ENCODE measurements at places on chromosomes 11 and 22. TPM values are rescaled to one million over a fixed set of nuclear protein-coding genes. Genes with fewer than 3 reads are reported as not detected.
A peak's percentile ranks its signal among the peaks of the same experiment; 100 is the strongest.

DNA sequence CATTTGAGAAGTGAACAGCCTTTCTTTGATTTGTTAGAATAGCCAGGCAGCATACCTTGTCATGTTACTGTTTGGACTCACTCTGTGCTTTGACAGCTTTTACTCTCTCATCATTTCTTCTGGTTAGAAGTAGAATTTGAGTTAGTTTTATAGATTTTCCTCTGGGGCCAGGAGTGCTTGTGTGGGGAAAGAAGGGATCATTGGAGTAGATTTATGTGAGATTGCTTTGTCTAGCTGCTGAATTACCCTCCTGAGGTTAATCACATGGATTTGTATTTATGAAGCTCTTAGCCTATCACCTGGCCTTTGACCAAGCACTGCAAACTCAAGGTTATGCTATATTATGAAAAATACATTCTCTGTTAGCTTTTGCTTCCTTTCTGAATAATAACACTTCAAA is 54.3 kb downstream of the SWAP70 start:
- H3K4me3 ChIP-seq: no peak overlapping the region
- H3K27ac ChIP-seq: no peak overlapping the region
- H3K36me3 ChIP-seq: no peaks in the 10 kb centered on the region
- H3K4me1 ChIP-seq: peaks cover 12% of the 10 kb centered on the region
- no peak for DNase-seq

The SNX32 gene
- total RNA-seq: not detected

The MS4A7 gene
- not detected for total RNA-seq

The C11orf87 gene
- total RNA-seq: not detected

GRCh38 chr22:30195245-30196140 is 51.1 kb downstream of the LIF start:
- no peak overlapping the region for H3K4me3 ChIP-seq
- H3K4me1 ChIP-seq: peaks cover 19% of the 10 kb centered on the region
- DNase-seq: no peak
- no peaks in the 10 kb centered on the region for H3K27me3 ChIP-seq

- no peak overlapping the region for H3K27ac ChIP-seq
- no peak for DNase-seq
- H3K4me1 ChIP-seq: no peaks in the 10 kb centered on the region
- H3K4me3 ChIP-seq: no peak overlapping the region
- no peaks in the 10 kb centered on the region for H3K36me3 ChIP-seq
- H3K27me3 ChIP-seq: peaks cover 13% of the 10 kb centered on the region
These were observed 122.2 kb upstream of the RCN1 start for GRCh38 chr11:31968461-31969358.

GRCh38 chr11:93579187-93579751 is 36.1 kb upstream of the SMCO4 start:
- H3K4me1 ChIP-seq: no peaks in the 10 kb centered on the region
- H3K27me3 ChIP-seq: no peaks in the 10 kb centered on the region
- H3K4me3 ChIP-seq: no peak overlapping the region
- no peak for DNase-seq
- H3K27ac ChIP-seq: no peak overlapping the region

- no peak for DNase-seq
- no peak overlapping the region for H3K27ac ChIP-seq
- H3K27me3 ChIP-seq: no peaks in the 10 kb centered on the region
- H3K4me1 ChIP-seq: no peaks in the 10 kb centered on the region
- H3K4me3 ChIP-seq: no peak overlapping the region
These were observed 23.6 kb downstream of the KCNJ4 start for GRCh38 chr22:38431266-38432010.

- no peaks in the 10 kb centered on the region for H3K27me3 ChIP-seq
- H3K36me3 ChIP-seq: no peaks in the 10 kb centered on the region
- no peak overlapping the region for H3K27ac ChIP-seq
- H3K4me3 ChIP-seq: no peak overlapping the region
- peaks cover 3% of the 10 kb centered on the region for H3K4me1 ChIP-seq
These were observed 19.8 kb upstream of the INCENP start for GRCh38 chr11:62103986-62104385.

- peaks cover 70% of the 10 kb centered on the region for H3K36me3 ChIP-seq
- no peaks in the 10 kb centered on the region for H3K27me3 ChIP-seq
- peaks cover 34% of the 10 kb centered on the region for H3K4me1 ChIP-seq
These were observed 13.5 kb downstream of the PCSK7 start for GRCh38 chr11:117218133-117218915.

The OR5A1 gene
- total RNA-seq: not detected

The PGR gene
- total RNA-seq: 2.4 TPM

DNA sequence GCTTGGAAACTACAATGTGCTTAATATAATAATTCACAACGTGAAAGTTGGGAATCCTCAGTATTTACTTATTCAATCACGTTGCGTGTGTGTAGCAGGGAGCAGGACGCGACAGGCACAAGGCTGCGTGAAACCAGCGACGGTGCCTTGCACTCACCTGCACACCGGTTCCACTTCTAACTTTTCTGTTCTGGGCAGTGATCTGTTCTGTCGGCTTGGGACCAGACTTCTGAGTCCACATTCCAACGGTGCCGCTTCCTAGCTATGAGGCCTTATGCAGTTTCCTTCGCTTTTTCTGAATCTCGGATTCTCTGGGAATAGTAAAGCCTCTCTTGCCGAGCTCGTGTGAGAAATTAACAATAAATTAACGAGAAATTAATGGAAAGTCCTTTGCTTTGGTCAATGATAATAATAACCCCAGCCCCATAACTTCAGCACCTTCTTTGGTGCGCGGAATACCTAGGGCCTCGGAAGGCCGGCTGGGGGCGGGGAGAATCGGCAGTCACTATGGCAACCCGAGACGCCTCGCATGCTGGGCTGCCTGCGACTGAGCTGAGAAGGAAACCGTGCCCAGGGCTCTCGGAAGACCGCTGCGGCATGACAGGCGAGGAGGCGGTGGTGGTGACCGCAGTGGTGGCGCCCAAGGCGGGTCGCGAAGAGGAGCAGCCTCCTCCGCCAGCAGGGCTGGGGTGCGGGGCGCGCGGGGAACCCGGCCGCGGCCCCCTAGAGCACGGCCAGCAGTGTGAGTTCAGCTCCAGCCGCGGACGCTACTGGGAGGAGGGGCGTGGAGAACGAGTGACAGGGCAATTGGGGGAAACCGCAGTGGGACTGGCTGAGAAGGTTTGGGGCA is at the start of gene C11orf97:
C11orf97 (plus strand) TSS at position 530 of the 850 bp plus-strand sequence; CDS start at position 598, 68 bp downstream.
- no peaks in the 10 kb centered on the region for H3K4me1 ChIP-seq
- peak; percentile 13 for DNase-seq

The EHF gene
- total RNA-seq: 0.76 TPM

- no peaks in the 10 kb centered on the region for H3K36me3 ChIP-seq
- peaks cover 62% of the 10 kb centered on the region for H3K4me1 ChIP-seq
- DNase-seq: no peak
- peak overlapping the region; percentile 31 for H3K4me3 ChIP-seq
- H3K27ac ChIP-seq: no peak overlapping the region
These were observed 2.0 kb downstream of the PDGFB start for GRCh38 chr22:39242595-39243438.

- 0 out of 3 replicates have a peak, but pooled peaks cover 4% of the 10 kb centered on the region for H3K27me3 ChIP-seq
- no peak overlapping the region for H3K27ac ChIP-seq
- no peaks in the 10 kb centered on the region for H3K4me1 ChIP-seq
These were observed 10.4 kb downstream of the CCKBR start for GRCh38 chr11:6269994-6270393.

The SCARF2 gene
- 0.29 TPM for total RNA-seq

DNA sequence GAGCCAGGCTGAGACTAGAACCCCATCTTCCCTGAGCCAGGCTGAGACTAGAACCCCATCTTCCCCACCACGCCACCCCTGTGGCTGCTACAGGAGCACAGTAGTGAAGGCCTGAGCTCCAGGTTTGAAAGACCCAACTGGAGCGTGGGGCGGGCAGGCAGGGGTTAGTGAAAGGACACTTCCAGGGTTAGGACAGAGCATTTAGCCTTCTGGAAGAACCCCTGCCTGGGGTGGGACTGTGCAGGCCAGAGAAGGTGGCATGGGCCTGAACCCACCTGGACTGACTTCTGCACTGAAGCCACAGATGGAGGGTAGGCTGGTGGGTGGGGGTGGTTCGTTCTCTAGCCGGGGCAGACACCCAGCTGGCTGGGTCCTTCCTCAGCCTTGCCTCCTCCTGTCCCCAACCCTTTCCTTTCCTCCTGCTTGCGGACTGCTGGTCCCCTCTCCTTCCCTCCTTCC is 24.1 kb downstream of the SUN2 start:
- no peak for DNase-seq
- H3K27me3 ChIP-seq: no peaks in the 10 kb centered on the region
- no peak overlapping the region for H3K4me3 ChIP-seq
- no peak overlapping the region for H3K27ac ChIP-seq
- H3K4me1 ChIP-seq: no peaks in the 10 kb centered on the region
- peaks cover 92% of the 10 kb centered on the region for H3K36me3 ChIP-seq

DNA sequence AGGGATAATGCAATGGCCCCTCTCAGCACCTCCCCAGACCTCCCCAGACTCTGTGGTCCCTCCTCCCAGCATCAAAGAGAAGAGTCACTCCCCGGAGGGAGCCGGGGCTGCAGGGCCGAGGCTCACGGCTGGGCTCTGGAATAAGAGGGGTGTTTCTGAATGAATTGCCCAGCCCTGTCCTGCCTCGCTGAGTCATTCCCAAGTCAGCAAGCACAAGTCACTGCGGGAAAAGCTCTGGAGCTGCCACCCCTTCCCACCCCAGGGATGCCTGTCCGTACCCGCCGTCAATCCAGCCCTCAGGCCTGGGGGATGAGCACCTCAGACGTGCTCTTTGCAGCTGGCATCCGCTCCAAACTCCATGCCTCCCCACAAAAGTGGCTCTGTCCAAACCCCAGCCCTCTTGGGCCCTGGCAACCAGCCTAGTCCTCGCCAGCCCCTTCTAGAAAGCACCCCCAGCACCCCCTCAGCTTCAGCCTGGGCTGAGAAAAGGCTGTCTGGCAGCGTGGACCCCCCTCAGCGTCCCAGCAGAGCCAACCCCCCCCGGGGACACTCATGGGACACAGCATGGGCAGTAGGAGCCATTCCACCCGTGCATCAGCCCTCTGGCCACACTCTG is 22.7 kb downstream of the CELSR1 start:
- H3K36me3 ChIP-seq: no peaks in the 10 kb centered on the region
- no peaks in the 10 kb centered on the region for H3K4me1 ChIP-seq
- no peak overlapping the region for H3K27ac ChIP-seq
- peaks cover 72% of the 10 kb centered on the region for H3K27me3 ChIP-seq

GRCh38 chr11:112852143-112852866 is 108.9 kb upstream of the NCAM1 start:
- no peak overlapping the region for H3K27ac ChIP-seq
- no peaks in the 10 kb centered on the region for H3K27me3 ChIP-seq
- H3K4me1 ChIP-seq: no peaks in the 10 kb centered on the region
- DNase-seq: no peak

GRCh38 chr11:31340903-31341572 is 28.5 kb downstream of the DCDC1 start:
- no peak overlapping the region for H3K27ac ChIP-seq
- no peaks in the 10 kb centered on the region for H3K4me1 ChIP-seq
- H3K27me3 ChIP-seq: no peaks in the 10 kb centered on the region

The CRYBB2 gene
- total RNA-seq: not detected

- H3K36me3 ChIP-seq: no peaks in the 10 kb centered on the region
- DNase-seq: no peak
- H3K4me1 ChIP-seq: peaks cover 40% of the 10 kb centered on the region
- no peak overlapping the region for H3K27ac ChIP-seq
- no peak overlapping the region for H3K4me3 ChIP-seq
These were observed 127.7 kb downstream of the MN1 start for GRCh38 chr22:27673839-27674238.

GRCh38 chr22:49406879-49407587 is 420.6 kb downstream of the BRD1 start:
- H3K4me1 ChIP-seq: no peaks in the 10 kb centered on the region
- H3K4me3 ChIP-seq: no peak overlapping the region
- H3K27ac ChIP-seq: no peak overlapping the region
- H3K27me3 ChIP-seq: peaks cover 19% of the 10 kb centered on the region
- H3K36me3 ChIP-seq: no peaks in the 10 kb centered on the region

GRCh38 chr11:62592989-62593421 is 1.7 kb upstream of the TUT1 start:
- DNase-seq: no peak
- H3K4me1 ChIP-seq: peaks cover 25% of the 10 kb centered on the region
- H3K4me3 ChIP-seq: no peak overlapping the region
- H3K36me3 ChIP-seq: peaks cover 71% of the 10 kb centered on the region
- peak overlapping the region; percentile 90 for H3K27ac ChIP-seq

The CLTCL1 gene
- 8.8 TPM for total RNA-seq

The CELSR1 gene
- 0.04 TPM for total RNA-seq

DNA sequence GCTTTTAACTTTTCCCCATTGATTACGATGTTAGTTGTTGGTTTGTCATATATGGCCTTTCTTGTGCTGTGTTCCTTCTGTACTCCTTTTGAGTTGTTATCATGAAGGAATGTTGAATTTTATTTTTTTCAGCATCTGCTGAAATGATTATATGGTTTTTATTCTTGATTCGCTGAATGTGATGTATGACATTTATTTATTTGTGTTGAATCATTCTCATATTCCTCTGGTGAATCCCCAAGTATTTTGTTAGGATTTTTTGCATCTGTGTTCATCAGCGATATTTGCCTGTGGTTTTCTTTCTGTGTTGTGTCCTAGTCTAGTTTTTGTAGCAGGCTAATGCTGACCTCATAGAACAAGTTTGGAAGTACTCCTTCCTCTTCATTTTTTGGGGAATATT is 78.2 kb downstream of the GGT1 start:
- no peak overlapping the region for H3K4me3 ChIP-seq
- DNase-seq: no peak
- no peak overlapping the region for H3K27ac ChIP-seq
- no peaks in the 10 kb centered on the region for H3K36me3 ChIP-seq

- H3K27ac ChIP-seq: no peak overlapping the region
- H3K36me3 ChIP-seq: no peaks in the 10 kb centered on the region
- no peaks in the 10 kb centered on the region for H3K27me3 ChIP-seq
- H3K4me3 ChIP-seq: no peak overlapping the region
- H3K4me1 ChIP-seq: no peaks in the 10 kb centered on the region
These were observed 181.8 kb downstream of the CSNK2A3 start for GRCh38 chr11:11171285-11171684.

DNA sequence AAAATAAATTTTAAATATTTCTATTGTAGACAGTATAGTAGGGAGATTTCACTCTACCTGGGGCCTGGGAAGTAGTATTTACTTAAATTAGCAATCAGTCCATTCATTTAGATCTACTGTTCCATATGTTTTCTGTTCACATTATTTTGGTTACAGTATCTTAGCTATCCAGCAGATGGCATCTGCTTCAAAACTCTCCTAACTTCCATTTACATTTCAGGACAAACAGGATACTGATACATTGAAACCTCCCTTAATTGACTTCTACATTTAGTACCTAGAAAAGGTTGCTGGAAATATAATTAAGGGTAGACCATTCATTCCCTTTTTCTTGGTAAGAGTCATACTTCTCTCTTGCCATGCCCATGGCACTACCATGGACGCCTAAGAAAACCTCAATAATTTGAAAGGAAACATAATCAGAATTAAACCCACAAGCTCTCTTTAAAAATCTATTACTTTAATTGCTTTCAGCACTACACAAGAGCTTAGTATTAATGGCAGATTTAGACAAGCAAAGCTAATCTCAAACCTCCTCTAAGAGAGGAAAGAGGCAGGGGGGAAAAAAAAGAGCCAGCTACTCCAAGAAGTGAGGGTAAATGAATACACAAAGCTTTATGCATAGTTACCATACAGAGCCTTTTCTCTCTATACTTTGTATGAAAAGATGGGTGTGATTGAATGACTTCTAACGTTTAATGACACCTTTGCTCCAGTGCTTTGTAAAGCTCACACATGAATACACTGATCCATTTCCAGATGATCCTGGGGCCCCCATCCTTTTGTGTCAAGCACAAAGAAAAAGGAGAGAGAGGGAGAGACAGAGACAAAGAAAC is 131.2 kb upstream of the MTMR2 start:
- H3K4me1 ChIP-seq: no peaks in the 10 kb centered on the region
- no peaks in the 10 kb centered on the region for H3K27me3 ChIP-seq
- DNase-seq: peak; percentile 29
- no peak overlapping the region for H3K4me3 ChIP-seq
- H3K36me3 ChIP-seq: no peaks in the 10 kb centered on the region
- no peak overlapping the region for H3K27ac ChIP-seq

The SAA2 gene
- 4.6 TPM for total RNA-seq

The RASGRP2 gene
- 15.8 TPM for total RNA-seq

The GNAZ gene
- 0.74 TPM for total RNA-seq

Data from K562 (cell line).